ENCODE measurements at places on chromosomes 7 and 10.

- peak; percentile 88 for DNase-seq
Observed at GRCh38 chr10:71241114-71241829, 28.9 kb downstream of the UNC5B start.

GRCh38 chr10:71333129-71333887, 14.2 kb downstream of the SLC29A3 start:
- no peak for DNase-seq

DNA sequence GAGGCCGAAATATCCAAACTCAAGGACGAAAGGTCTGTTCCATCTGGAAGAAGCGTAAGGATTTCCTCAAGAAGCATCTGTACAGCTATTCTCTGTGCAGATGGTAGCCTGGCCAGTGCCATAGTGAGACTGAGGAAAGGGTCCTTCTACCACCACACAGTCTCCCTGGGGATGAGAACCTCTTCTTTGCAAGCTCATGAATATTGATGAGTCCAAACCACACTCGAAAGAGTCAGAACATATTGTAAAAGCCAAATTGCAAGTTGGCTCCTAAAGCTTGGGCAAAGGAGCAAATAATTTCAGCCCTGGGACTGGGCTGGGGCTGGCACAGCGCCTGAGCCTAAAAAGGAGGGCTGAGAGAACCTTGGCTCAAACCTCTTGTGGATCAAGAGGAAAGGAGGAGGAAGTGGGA, 66.1 kb upstream of the PIP4K2A start:
- no peak for DNase-seq

DNA sequence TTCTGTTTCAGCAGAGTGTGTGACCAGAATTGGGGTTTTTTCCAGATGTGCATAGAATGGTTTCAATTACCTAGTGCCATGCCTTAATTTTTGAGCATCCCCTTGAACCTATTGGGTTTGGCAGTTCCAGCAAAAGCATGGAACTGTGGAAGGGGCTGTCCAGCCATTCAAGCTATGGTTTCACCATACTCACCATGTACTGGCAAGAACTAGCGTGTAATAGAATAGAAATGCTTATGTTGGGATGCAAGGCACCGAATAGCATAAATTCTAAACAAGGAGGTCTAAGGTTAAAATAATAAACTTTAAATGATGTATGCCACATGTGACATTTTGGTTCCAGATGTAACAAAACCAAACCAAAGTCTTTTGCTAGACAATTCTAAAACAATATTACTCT, 91.4 kb downstream of the MTERF1 start:
- no peak for DNase-seq

DNA sequence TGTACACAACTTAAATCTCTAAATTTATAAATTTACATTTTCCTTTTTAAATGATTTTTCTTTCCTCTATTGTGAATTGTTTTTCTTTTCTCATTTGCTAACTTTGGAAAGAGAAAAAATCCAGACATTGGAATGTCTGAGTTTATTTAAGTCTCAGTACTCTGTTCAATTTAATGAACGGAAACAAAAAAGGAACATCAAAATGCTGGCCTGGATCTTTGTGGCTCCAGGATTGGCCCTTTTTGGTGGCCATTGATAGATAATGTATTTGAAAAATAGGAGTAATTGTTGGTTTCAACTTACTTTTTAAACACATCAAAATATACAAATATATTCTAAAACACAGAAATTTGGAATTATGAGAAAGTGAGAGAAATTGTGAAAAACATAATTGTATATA, 336.0 kb downstream of the SUGCT start:
- no peak for DNase-seq

DNA sequence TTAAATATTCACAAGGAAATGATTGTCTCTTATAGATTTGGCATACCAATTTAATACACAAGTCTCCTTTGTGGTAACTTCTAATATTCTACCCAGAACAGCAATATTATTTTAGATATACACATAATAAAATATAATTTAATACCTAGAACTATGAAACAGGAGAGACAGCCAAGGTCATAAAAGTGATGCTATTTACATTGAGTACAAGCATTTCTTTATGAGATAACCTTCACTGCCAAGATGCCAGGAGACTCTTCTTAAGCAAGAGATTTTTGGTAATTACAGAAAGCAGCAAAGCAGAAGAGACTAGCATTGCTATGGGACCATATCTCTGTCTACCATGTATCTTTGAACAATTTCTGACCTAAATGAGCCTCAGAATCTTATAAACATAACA, 764.6 kb upstream of the GHITM start:
- no peak for DNase-seq

- no peak for DNase-seq
Observed at GRCh38 chr10:86863484-86863842, 94.0 kb downstream of the MMRN2 start.

GRCh38 chr7:77184463-77184862, 15.2 kb downstream of the FGL2 start:
- no peak for DNase-seq

DNA sequence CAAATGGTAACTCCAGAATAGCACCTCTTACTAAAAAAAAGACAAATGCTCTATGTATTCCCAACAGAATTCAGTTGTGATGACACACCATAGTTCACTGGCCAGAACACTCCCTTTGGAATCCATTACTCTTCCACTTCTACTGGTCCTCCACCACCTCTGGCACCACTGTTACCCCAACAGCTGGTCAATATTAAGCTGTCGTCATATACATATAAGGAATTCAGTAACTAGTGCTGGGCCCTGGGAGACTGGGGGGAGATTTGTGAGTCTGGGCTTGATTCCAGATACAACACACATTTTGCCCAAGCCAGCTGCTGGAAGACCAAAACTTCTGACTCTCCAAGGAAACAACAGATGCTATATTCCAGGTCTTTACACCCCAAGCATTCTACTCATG, 26.0 kb upstream of the ITGA8 start:
- peak; percentile 90 for DNase-seq

- no peak for DNase-seq
Observed at GRCh38 chr10:77911535-77912123, 14.9 kb downstream of the DLG5 start.
